GM23248 (cell line): ENCODE measurements at places on chromosomes 16 and 17. TPM values are rescaled to one million over a fixed set of nuclear protein-coding genes. Genes with fewer than 3 reads are reported as not detected.

The TSPOAP1 gene
- 0.63 and 1.0 TPM in 2 replicates for polyA plus RNA-seq

The OTOP3 gene
- not detected in 2 replicates for polyA plus RNA-seq

The IRX3 gene
- 6.4 and 8.8 TPM in 2 replicates for polyA plus RNA-seq

The TP53TG3 gene
- not detected in 2 replicates for polyA plus RNA-seq

The KRTAP4-4 gene
- polyA plus RNA-seq, result not detected in 2 replicates

The AXIN2 gene
- polyA plus RNA-seq, result 0.46 and 0.94 TPM in 2 replicates

The PYY gene
- not detected in 2 replicates for polyA plus RNA-seq

The KIF18B gene
- 4.5 and 4.6 TPM in 2 replicates for polyA plus RNA-seq

The EXOC3L1 gene
- polyA plus RNA-seq, result 0.28 and 0.53 TPM in 2 replicates

The KRTAP2-2 gene
- polyA plus RNA-seq, result 0.51 and 0.74 TPM in 2 replicates

The SOCS1 gene
- polyA plus RNA-seq, result 1.6 and 2.3 TPM in 2 replicates

The AGRP gene
- not detected in 2 replicates for polyA plus RNA-seq

The SPATA32 gene
- polyA plus RNA-seq, result not detected in 2 replicates

The ZNF689 gene
- polyA plus RNA-seq, result 4.8 and 5.1 TPM in 2 replicates

The SHBG gene
- 0.96 and 1.0 TPM in 2 replicates for polyA plus RNA-seq

The RFFL gene
- polyA plus RNA-seq, result 3.9 and 4.2 TPM in 2 replicates

The USP36 gene
- 19.9 and 22.3 TPM in 2 replicates for polyA plus RNA-seq

The HLF gene
- 0.09 TPM in 1 of 2 replicates, not detected in the other for polyA plus RNA-seq

The CCL16 gene
- polyA plus RNA-seq, result not detected in 2 replicates

The MYOCD gene
- 0.09 TPM in 1 of 2 replicates, not detected in the other for polyA plus RNA-seq

The TBC1D3 gene
- 0.15 TPM in 1 of 2 replicates, not detected in the other for polyA plus RNA-seq

The ITGAD gene
- polyA plus RNA-seq, result not detected in 2 replicates

The TEKT5 gene
- not detected in 2 replicates for polyA plus RNA-seq

The SLC35G6 gene
- polyA plus RNA-seq, result 0.14 TPM in 1 of 2 replicates, not detected in the other

The TMEM170A gene
- 10.3 and 12.6 TPM in 2 replicates for polyA plus RNA-seq

The GAS2L2 gene
- 0.06 TPM in 1 of 2 replicates, not detected in the other for polyA plus RNA-seq

The ZNF785 gene
- polyA plus RNA-seq, result 5.4 and 6.9 TPM in 2 replicates

The KRT25 gene
- polyA plus RNA-seq, result not detected in 2 replicates

The SDR42E2 gene
- not detected in 2 replicates for polyA plus RNA-seq

The TBC1D3E gene
- not detected in 2 replicates for polyA plus RNA-seq

The TBKBP1 gene
- 1.1 and 1.2 TPM in 2 replicates for polyA plus RNA-seq
